Stimulated activated CD8-positive, alpha-beta memory T cell treated with anti-CD3 and anti-CD28 coated beads, Interleukin-4, amount 100 ng/mL, for 1 hour (primary cell): ENCODE measurements at places on chromosomes 5 and 9.

GRCh38 chr5:17872204-17872603 is 237.9 kb downstream of the TAF11L14 start:
- DNase-seq: no peak

DNA sequence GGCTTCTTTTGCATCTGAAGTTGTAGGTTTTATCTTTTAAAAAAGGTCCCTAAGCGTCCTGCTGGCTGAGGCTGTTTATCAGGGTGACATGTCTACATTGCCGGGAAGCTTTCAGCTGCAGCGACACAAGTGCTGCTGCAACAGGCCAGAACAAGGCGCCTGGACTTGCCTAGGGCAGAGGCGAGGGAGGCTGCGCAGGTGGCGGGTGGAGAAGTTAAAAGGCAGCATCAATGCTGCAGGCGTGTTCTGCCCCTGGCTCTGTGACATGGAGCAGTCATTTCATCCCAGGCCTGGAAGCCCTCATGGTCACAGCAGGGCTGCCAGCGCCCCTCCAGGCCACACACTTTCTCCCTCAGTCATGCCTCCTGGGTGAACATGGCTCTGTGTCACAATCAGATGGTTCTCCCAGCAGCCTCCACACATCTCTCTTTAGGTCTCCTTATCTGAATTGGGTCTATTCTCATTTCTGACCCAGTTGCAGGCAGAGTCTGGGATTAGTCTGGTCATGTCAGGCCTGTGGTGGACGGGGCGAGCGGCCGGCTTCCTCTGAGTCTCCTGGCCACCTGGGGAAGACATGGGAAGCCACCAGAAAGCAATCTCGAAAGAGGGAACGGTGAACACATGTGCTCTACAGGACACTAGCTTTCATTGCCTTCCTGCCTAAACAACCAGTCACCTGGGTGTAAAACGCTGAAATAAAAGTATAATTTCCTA is 41.3 kb downstream of the IRX2 start:
- DNase-seq: no peak

GRCh38 chr5:39238366-39239105 is 19.2 kb upstream of the FYB1 start:
- no peak for DNase-seq

- DNase-seq: no peak
Observed at GRCh38 chr9:2302606-2303005, 287.5 kb downstream of the SMARCA2 start.

DNA sequence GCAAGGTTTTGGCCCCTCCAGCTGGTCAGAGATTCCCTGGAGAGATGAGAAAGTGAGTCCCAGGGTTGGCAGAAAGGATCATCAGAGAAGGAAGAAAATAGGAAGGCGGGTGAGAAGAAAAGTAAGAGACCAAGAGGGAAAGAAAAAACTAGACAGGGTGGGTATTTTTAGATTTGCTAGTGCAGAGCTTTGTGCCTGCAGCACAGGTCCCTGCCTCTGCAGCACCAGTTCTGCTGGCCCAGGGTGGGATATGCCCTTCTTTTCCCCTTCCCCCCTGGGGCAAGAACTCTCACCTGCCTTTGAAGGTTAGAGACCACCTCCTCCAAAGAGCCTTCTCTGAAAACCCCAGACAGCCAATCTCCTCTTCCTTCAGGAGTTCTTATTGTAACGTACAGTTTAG is 90.3 kb upstream of the EGFLAM start:
- no peak for DNase-seq

GRCh38 chr5:172622091-172623046 is 18.7 kb upstream of the NEURL1B start:
- DNase-seq: no peak

GRCh38 chr5:137622850-137623249 is 113.0 kb downstream of the KLHL3 start:
- no peak for DNase-seq

GRCh38 chr9:91905991-91906469 is 44.0 kb downstream of the ROR2 start:
- DNase-seq: peak; percentile 15

- no peak for DNase-seq
Observed at GRCh38 chr9:120902569-120903535, 23.7 kb downstream of the TRAF1 start.

DNA sequence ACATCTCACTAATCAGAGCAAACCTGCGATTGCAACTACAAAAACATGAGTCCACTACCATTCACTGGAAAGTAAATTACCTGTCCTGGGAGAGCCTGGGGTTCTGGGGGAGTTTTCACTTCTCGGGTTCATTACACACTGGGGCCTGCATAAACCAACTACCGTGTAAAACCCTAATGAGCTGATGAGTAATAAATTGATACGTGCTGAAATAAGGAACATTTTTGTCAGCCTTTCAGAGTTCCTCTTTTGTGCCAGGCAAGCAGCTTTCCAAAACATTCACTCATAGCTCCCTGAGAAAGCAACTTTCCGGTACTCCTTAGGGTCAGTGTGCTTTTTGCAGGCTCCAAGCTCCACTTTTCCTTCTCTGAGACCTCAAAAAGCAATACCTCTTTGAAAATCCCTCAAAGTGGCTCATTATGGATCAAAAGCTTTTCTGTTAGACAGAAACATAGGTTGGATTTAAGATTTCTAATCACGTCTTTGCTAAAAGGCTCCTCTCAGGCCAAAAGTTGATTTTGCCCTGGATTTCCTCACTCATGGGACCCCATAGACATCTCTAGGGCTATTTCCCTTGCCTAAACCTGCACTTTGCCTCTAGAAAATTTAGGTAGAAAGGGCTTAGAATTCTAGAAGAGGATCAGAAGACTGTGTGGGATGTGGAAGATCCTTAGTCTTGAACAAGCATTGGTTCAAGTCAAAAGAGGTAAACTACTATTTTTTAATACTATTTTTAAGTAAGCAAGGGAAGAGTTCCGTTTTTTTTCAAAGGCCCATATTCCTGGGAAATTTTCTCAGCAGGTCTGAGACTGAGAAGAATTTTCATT is 74.8 kb downstream of the ST8SIA4 start:
- DNase-seq: no peak

DNA sequence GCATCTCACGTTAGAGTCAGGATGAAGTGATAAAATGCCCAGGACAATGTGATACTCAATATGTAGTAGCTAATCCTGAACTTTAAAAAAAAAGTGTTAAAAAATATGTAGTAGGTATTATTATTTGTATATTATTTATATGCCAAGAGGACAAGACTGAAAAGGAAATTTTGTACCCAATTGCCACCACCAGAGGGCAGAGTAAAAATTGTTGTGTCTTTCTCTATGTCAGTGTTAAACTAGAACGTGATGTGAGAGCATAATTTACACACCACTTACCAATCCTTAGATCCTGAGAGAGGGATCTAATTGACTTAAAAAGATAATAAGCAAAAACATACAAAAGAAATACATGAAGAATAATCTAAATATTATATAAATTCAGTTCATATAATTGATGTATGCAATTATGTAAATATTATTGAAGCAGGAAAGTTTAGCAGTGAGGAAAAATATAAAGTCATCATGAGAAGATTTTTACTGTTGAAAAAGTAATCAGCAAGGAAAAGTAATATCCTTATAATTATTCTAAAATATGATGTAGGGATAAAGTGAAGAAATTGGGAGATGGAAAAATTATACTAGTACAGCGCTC is 288.9 kb downstream of the RAB3C start:
- DNase-seq: no peak

GRCh38 chr5:115324021-115324420 is 27.6 kb upstream of the CCDC112 start:
- DNase-seq: no peak

GRCh38 chr5:143812085-143812705 is at the start of gene HMHB1:
Gene HMHB1 (plus strand): TSS chr5:143812161.
- no peak for DNase-seq

DNA sequence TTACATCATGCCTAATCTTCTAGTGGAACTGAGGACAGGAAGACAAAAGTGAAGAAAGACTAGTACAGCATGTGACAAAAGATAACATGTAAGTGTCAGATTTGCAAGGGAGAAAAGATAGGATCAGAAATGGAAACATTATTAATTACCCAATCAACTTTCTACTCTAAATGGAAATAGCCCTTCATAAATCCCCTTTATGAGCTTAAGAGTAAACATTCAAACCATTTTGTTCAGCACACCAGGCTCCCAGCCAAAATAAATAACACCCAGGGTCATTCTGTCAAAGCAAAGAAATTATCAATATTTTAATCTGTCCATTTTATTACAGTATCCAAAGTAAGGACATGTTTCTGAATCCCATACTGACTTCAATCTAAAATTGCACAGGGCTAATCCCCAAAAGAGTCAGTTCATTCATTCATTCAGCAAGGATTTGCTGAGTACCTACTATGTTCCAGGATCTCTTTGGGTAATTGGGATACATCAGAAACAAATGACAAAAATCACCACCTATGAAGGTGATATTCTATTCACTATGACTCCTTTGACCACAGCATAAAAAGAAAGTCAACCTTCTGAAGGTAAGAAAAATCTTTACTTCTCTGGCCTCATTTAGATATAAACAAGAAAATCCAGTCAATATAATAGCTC is 5.3 kb downstream of the PRELID2 start:
- no peak for DNase-seq

- no peak for DNase-seq
Observed at GRCh38 chr5:177271113-177271512, 32.4 kb downstream of the RAB24 start.

GRCh38 chr9:126028746-126029145 is 281.6 kb downstream of the PBX3 start:
- DNase-seq: no peak

GRCh38 chr5:96015709-96016108 is 54.1 kb upstream of the ELL2 start:
- DNase-seq: no peak

DNA sequence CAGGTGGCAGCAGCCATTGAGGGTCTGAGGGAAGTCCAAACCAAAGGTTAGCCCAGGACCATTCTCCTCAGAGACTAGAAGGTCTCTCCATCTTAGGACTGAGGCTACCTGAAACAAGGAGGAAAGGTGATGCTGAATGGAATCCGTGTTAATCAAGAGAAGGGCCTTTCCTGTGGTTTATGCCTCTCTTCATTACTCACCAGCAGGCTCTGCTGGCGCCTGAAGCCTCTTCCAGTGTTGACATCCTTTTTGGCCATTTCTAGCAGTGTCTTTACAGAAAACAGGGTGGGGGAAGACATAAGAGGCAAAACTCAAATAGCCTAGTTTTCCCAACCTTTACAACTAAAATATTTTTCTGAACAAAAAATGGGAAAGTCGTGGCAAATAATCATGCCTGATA is 98.0 kb downstream of the ENC1 start:
- DNase-seq: no peak

- no peak for DNase-seq
Observed at GRCh38 chr5:9538504-9538903, 7.4 kb downstream of the SEMA5A start.

GRCh38 chr5:1546556-1546955 is 22.8 kb upstream of the LPCAT1 start:
- DNase-seq: no peak

- no peak for DNase-seq
Observed at GRCh38 chr5:10644192-10644591, 80.3 kb downstream of the ANKRD33B start.

GRCh38 chr5:127934791-127935256 is 148.7 kb upstream of the SLC12A2 start:
- DNase-seq: no peak

- no peak for DNase-seq
Observed at GRCh38 chr9:68730570-68731235, 25.7 kb downstream of the PIP5K1B start.

DNA sequence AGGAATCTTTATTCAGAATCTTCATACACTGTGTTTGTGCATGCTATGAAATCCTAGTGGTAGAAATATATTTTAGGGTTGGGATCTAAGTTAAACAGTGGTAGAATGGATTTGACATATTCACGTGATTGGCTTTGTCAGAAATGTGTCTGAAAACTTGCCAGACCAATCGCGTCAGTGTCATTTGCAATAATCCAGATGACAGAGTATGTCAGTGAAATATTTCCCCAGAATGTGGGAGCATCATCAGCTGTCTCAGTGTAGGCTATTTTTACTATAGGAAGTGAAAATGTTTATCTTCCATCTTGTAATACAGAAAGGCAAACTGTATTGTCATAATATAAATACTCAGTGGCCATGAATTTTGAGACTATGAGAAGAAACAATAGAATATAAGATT is 220.6 kb upstream of the EDIL3 start:
- no peak for DNase-seq

GRCh38 chr5:14202462-14202861 is 59.3 kb downstream of the TRIO start:
- no peak for DNase-seq

GRCh38 chr5:74093561-74093960 is 467.6 kb downstream of the ARHGEF28 start:
- no peak for DNase-seq

GRCh38 chr9:101718192-101718591 is 20.3 kb downstream of the GRIN3A start:
- no peak for DNase-seq

- no peak for DNase-seq
Observed at GRCh38 chr5:64634997-64635686, 55.2 kb upstream of the SHISAL2B start.

DNA sequence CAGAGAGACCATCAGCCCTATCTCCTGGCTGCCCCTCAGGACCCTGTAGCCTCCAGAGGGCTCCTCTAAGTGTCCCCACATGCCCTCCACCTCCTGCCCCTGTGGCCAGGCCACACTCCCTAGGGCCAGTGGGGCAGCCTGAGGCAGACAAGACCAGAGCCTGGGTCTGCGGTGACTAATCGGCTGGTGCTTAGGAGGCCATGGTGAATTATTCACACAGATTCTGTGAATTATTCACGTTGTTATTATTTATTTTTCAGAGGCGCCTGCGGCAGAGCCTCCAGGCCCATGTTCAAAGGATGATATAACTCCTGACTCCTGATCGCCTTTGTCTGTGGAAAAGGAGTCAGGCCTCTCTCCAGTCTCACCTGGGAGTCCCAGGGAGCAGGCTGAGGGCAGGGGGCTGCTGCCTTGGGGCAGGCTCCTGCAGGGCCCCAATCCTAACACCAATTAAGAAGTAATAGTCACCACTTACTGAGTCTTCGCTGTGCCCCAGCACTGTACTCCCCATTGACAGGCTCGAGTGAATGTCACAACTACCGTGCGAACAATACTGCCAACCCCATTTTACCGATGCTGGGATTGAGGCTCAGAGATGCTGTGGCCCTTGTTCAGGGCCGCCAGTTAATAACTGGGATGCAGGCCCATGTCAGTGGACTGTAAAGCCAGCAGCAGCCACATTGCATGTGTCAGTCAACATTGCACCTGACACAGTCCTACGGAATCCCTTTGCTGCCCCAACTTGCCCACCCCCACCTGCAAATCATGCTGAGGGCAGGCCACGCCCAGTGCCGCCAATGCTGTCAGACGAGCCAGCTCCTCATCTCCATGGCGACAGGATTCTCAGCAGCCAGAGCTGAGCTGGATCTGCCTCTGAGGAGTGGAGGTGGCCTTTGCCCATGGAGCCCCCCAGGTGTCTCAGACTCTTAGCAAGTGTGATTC is 94.9 kb downstream of the PCDH1 start:
- DNase-seq: no peak

- DNase-seq: no peak
Observed at GRCh38 chr5:174355208-174355612, 309.7 kb downstream of the NSG2 start.

DNA sequence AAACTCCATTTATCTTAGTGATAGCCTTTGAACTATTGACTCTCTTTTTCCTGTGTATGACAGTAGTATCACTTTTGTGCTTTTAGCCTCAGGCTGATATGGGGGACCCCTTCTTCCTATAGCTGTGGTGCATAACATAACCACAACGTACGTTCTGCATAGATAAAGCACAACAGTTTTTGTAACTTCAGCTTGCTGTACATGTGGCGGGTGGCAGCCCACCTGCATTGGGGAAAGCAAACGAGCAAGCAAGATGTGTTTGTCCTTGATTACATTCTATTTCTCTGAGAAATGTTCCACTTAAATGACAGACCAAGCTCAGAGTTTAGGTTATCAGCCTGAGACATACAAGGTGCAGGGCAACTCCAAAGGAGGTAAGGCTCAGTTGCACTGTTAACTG is 309.4 kb downstream of the KDM4C start:
- DNase-seq: no peak
